ENCODE measurements at places on chromosomes 5 and 9. TPM values are rescaled to one million over a fixed set of nuclear protein-coding genes. Genes with fewer than 3 reads are reported as not detected.

CLINT1 gene
- 79.2 TPM for total RNA-seq

GAPT gene
- total RNA-seq: not detected

AMBP gene
- 0.79 TPM for total RNA-seq

SIT1 gene
- total RNA-seq: not detected

IL13 gene
- total RNA-seq: not detected

ARHGEF28 gene
- total RNA-seq: 15.9 TPM

FBXW11 gene
- total RNA-seq: 106 TPM

PCDHB15 gene
- 1.0 TPM for total RNA-seq

CNTNAP3 gene
- total RNA-seq: 3.8 TPM

TLR4 gene
- total RNA-seq: 11.6 TPM

SOX30 gene
- not detected for total RNA-seq

NIPAL4 gene
- total RNA-seq: 1.5 TPM

ZNF462 gene
- total RNA-seq: 13.0 TPM

CCL28 gene
- not detected for total RNA-seq

MEGF9 gene
- 17.3 TPM for total RNA-seq

CSF1R gene
- total RNA-seq: 0.84 TPM

LCN9 gene
- not detected for total RNA-seq

Measured in A172 (cell line).